Sciatic nerve (tissue), 2 donors: ENCODE measurements at places on chromosomes 13 and 19.

DNA sequence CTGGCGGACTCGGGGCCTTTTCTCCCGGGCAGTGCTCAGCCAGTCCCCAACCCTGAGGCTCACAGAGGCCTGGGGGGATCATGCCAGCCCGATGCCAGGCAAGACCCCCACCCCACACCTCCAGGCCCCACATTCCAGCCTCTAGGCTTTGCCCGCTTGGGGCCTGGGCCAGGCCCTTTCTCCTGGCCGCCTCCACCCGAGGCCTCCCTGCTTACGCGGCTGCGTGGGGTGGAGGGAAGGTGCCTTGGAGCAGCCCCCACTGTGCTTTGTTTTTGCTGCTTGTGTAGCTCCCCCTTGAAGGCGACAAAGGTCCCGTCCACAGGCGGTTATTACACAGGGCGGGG is 38.4 kb downstream of the SMIM24 start:
- DNase-seq: no peak

GRCh38 chr19:29315556-29316190 is 102.7 kb upstream of the UQCRFS1 start:
- no peak for DNase-seq

DNA sequence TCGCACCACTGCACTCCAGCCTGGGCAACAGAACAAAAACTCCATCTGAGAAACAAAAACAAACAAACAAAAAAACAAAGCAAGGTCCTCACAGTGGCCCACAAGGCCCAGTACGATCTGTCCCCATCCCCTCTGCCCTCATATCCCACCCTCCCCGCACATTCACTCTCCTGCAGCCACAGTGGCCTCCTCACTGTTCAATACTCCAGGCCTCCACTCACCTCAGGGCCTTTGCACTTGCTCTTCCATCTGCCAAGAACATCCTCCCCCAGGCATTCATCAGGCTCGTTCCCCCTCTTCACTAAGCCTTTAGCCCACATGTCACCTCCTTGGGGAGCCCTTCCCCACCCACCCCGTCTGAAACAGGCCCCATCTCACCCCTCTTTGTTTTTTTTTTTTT is 4.6 kb downstream of the TMEM143 start:
- no peak for DNase-seq

DNA sequence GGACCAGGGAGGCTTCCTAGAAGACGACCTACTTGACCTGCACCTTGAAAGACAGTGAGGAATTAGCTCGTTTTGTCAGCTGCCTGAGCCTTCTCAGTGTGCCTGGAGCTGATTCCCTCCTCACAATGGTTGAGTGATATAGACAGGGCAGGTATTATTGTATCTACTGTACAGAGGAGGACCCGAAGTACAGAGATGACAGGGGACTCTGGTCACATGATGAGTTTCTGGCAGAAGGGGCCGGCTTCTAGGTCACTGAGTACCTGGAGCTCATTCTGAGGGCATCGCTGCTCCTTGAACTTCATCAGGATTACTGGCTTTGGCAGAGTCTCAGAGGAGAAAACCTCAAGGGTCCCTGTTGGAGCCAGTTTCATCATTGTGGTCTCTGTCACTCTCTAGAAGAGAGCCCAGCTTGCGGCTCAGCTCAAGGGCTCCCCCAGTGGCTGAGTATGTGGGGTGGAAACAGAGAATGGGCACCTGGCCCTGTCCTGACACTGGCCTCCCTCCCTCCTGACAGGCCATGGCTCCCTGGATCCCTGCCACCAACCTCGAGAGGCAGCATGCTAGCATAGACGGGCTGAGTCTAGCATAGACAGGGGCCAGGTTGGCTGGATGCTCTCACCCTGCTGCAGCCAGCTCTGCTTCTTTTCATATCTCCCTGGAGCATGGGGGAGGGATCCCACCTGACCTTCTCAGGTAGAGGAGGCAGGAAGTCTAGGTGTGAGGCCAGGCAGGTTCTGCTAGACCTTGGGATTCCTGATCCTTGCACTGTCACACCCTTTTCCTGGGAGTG is 38.7 kb downstream of the NFIX start:
- peak; percentile 84 for DNase-seq

- DNase-seq: no peak
Observed at GRCh38 chr13:29846475-29847256, 3.8 kb downstream of the UBL3 start.

DNA sequence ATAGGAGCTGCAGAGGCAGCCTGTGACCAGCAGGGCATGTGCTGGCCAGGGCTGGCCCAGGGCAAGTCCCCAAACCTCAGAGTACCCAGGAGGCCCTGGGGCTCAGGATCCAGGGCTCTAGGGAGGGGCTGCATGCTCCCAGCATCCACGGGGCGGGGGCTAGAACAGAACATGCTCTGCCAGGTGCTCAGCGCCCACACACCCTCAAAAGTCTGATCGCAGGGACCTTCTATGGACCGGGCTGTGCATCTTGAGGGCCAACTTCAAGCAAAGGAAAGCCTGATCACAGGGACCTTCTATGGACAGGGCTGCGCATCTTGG is 33.5 kb downstream of the ELL start:
- no peak for DNase-seq

GRCh38 chr19:18500799-18501198 is 21.1 kb downstream of the ELL start:
- DNase-seq: no peak
